PC-9 (cell line): ENCODE measurements at places on chromosomes 7 and 10. TPM values are rescaled to one million over a fixed set of nuclear protein-coding genes. Genes with fewer than 3 reads are reported as not detected.

Gene AGMO
- not detected in 2 replicates for total RNA-seq

DNA sequence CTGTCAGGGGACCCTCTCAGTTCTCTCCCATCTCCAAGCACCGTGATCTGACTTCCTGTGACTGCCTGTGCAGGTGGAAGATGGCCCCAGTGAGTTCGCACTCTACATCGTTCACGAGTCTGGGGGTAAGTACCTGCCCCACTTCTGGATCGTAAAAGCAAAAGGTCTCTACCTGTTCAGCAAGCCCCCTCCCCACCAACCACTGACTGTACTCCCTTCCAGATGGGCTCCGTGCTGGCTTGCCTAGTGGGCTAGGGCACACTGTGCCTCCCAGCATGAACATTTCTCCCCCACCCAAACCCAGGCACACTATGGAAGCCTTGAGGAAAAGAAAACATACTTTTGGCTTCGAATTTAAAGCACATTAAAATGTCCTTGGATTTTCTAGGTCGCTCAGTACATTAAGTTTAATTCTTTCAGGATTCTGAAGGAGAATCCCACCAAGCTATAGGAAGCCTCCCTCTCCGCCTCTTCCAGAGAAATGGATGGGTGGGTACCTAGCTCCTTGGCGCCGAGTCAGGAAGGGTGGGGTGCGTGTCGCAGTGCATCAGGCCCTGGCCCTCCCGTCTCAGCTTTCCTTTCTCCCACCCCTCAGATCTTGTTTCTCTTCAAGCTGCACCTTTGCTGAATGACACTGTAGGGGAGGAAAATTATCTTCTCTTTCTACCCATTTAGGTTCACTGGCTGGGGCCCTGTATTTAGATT lies 11.0 kb upstream of the ZNF22 start:
- H3K4me3 ChIP-seq, result no peak overlapping the region
- peaks cover 17% of the 10 kb centered on the region for H3K4me1 ChIP-seq
- no peak for DNase-seq
- H3K36me3 ChIP-seq, result no peaks in the 10 kb centered on the region
- H3K27ac ChIP-seq, result no peak overlapping the region

DNA sequence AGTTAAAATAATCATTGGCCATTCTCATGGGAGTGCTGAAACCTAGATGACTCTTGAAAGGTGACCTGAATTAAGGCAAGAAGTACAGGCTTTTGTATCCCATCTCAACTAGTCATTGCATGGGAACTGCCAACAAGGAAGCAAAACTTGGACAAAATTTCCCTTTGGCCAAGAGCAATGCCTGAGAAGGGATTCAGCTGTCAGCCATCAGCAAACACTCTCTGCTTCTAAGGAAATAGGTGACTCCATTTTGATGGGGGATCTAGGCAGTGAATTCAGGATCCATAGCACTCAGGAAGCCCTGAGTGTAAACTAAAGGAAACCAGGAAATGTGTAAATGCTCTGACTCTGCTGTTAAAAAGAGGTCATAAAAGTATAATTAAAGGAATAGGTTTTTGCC lies 221.5 kb upstream of the TMEM229A start:
- no peak overlapping the region for H3K27ac ChIP-seq
- H3K36me3 ChIP-seq, result no peaks in the 10 kb centered on the region
- H3K4me3 ChIP-seq, result no peak overlapping the region
- no peak for DNase-seq
- H3K4me1 ChIP-seq, result no peaks in the 10 kb centered on the region
- H3K27me3 ChIP-seq, result no peaks in the 10 kb centered on the region

Gene PSMG3
- 63.3 and 78.9 TPM in 2 replicates for total RNA-seq

Gene ABCB1
- total RNA-seq, result not detected in 2 replicates
